Cerebellar nuclear complex (tissue), 1 donor: ENCODE measurements at places on chromosomes 13 and 19.

- DNase-seq = no peak
Observed at GRCh38 chr13:86932776-86933334, 738.3 kb upstream of the SLITRK5 start.

DNA sequence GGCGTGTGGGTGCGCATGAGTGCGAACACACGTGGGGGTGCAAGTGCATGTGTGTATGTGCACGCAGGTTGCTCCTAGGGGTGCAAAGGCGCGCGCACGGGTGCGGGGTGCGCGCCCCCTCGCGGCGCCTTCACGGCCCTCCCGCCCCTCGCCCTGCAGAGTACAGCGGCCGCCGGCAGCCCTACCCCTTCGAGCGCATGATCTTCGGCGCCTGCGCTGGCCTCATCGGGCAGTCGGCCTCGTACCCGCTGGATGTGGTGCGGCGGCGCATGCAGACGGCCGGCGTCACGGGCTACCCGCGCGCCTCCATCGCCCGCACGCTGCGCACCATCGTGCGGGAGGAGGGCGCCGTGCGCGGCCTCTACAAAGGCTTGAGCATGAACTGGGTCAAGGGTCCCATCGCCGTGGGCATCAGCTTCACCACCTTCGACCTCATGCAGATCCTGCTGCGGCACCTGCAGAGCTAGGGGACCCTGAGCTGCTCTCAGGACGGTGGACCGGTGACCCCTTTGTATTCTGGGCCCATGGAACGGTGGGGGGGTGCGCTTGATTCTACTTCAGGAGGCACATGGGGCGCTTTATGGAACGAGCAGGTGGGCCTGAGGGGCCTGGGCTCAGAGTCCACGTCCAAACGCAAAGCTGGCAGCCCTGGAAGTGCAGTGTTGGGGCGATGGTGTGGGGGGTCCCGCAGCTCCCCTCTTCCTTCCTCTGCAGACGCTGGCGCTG is 27.7 kb downstream of the TMEM161A start:
- DNase-seq = no peak

- no peak for DNase-seq
Observed at GRCh38 chr13:80173224-80173623, 167.7 kb downstream of the SPRY2 start.

DNA sequence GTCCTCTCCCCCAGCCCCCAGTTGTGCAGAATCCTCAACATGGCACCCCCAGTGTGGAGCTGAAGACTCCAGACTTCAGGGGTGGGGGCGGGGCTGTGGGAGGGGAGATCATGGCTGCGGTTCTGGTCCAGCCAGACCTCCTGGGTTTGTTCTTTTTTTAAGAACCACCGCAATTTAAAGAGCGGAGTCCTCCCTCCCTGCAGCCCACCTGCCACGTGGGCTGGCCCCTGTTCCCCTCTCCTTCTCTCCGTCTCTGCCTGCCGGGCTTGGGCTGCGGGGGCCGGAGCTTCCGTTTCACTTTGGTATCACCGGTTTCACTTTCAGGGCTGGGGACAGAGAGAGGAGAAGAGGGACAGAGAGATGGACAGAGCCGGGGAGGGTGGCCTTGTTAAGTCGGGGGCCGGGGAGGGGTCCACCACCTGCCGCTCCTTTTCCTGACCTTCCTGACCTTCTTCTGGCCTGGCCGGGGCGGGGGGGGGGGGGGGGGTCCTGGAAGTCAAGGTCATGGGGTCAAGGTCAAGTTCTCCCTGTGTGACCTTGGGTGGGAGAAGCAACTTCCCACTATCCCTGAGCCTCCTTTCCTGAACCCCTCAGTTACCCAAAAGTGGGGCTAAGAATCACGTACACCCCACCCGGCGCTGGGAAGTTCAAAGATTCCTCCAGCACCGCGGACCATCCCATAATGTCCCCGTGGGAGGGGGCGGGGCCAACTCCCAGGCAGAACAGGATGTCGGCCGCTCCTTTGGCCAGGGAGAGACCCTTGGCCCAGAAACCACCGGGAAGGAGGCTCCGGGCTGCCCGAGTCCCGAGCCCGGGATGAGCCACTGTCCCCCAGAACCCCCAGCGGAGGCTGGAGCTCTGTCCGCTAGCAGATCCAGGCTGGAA is 11.3 kb upstream of the ZBTB7A start:
- no peak for DNase-seq

GRCh38 chr19:7575434-7576040 is 20.1 kb upstream of the CAMSAP3 start:
- DNase-seq = no peak

GRCh38 chr19:11856596-11857250 is 8.2 kb downstream of the ZNF439 start:
- DNase-seq = no peak
